Fibroblast of the aortic adventitia (primary cell): ENCODE measurements at places on chromosomes 3 and 15.

DNA sequence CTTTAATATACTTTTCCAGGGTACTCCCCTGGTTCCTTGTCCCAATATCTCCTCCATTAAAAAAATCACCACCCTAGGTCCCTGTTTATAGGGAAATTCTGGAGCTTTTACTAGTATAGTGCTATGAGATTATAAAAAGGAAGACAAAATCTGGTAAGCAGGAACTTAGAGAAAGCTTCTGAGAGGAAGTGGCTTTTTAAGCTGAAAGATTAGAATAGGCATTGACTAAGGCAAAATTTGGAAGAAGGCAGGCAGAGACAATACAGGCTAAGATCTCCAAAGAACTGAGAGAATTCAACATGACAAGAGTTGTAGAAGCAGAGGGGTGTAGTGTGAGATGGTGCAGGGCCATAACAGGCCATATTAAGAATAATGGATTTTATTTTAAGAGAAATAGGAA is 25.8 kb downstream of the SGO1 start:
- DNase-seq: no peak

DNA sequence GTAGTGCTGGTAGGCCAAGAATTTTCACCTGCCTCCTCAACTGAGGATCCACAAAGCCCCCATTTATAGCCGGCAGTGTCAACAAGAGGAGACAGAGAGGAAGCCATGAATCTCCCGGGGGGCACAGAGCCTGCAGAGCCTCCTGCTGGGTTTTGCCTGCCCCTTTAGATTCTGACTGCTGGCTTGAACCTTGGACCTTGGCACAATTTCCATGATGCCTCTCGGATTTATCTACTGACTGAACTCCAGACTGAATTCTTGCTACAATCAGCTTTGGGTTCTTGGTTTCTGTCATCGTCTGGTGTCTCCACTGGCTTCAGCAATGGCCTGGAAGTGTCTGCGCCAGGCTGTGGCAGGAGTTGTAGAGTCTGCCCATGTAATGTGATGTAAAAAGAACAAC is 80.7 kb downstream of the GPR156 start:
- DNase-seq: no peak

GRCh38 chr15:89195836-89196235 is 25.5 kb downstream of the RLBP1 start:
- peak; percentile 96 for DNase-seq

GRCh38 chr3:180335050-180335449 is 266.9 kb upstream of the TTC14 start:
- no peak for DNase-seq

DNA sequence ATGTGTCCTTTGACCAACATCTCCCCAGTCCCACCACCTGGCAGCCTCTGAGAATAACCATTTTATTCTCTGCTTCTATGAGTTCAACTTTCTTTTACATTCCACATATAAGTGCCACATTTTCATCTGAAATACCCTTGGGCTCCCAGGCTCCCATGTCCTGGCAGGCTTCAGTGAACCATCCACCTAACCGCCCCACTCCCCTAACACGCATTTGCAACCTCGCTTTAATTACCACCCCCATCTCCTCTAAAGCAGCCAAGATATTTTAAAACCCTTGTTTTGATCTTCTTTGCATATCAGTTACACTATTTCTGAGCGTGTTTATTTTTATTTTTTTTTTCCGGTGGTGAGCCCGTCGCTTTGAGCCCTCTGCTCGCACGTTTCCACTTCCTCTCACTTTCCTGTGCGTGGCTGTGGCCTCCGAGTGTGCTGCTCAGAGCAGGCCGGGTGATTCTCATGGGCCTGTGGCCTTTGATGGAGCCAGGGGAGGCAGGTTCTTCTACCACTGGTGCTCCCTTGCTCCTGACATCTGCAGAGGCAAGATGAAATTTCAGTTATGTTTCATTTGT is 195.4 kb upstream of the LPP start:
- no peak for DNase-seq

- no peak for DNase-seq
Observed at GRCh38 chr3:105688821-105689220, 180.0 kb downstream of the CBLB start.

- DNase-seq: no peak
Observed at GRCh38 chr3:140113996-140114788, 179.2 kb downstream of the CLSTN2 start.

DNA sequence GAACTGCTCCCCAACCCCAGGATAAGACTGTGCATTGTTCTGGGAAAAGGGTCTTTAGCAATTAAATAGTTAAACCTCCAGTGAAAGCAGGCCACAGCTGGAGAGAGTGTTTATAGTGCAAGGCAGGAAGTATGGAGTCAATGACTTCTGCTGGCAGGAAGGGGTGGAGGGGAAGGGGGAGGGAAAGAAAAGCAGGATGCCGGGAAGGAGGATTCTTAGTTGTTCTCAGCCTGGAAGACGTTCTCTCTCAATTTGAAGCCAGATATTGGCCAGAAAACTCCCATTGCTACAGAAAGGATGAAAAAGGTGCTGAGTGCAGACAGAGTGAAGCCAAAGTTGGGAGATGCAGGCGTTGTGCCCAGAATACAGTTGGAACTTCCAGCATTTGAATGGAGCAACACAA is 35.7 kb upstream of the ACTL6A start:
- peak; percentile 87 for DNase-seq

DNA sequence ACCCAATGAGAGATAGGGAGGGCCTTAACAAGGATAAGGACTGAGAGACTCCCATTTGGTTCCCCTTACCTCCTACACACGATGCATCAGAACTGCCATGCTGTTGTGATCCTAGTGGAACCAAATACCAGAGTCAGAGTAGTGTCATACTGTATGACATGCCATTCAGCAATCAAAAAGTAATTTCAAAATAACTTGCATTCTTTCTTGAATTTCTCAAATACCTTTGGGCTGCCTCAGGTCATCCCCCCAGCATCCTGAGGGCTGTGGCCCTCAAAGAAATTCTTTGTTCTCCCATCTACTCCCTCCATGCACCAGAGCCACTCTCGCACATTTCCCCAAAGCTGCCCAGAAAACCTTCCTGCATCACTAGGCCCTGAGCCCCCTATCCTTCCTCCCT is 68.9 kb upstream of the PPP2R3A start:
- DNase-seq: peak; percentile 13

DNA sequence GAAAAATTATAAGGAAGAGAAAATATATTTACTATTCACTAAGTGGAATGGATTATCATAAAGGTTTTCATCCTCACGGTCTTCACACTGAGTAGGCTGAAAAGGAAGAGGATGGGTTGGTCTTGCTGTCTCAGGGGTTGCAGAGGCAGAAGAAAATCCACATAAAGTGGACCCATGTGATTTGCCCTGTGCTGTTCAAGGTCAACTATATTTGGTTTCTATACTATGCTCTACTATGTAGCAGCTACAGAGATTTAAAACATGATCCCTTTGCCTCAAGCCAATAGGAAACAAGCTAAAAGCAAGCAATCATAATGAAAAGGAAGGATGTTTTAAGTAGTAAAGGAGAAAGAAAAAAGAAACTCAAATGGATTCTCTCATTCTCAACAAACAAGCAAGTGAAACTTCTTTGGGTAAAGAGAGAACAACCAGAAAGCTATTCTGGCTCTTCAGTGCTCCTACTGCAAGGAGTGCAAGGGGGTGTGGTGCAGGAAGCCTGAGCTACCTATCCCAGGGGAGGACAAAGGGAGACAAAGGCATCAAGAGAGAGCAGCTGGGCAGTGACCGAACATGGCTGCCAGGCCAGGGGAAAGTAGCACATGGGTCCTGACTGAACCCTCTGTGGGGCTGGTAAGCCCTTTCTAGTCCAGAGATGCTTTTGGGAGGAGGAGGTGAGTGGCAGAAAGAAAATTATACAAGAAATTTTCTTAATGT is 35.9 kb downstream of the SFMBT1 start:
- DNase-seq: no peak

- DNase-seq: peak; percentile 1
Observed at GRCh38 chr15:31158858-31159569, 57.5 kb upstream of the TRPM1 start.

DNA sequence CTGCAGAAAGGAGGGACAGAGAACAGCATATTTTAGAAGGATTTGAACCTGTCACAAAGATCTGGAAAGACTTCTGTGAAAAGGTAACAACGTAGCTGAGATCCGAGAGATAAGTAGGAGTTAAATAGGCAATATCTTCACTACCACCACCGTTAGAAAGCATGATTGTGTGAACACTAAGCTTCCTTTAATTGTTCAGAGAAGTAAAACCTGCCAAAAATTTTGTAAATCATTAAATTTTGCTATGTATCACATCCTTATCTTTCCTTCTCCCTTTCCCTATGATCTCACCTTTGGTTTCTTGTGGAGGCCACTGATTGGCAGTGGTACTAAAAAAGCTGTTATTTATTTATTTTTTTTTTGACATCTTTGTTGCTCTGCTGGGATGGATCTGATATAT is 346.9 kb downstream of the NLGN1 start:
- DNase-seq: no peak

DNA sequence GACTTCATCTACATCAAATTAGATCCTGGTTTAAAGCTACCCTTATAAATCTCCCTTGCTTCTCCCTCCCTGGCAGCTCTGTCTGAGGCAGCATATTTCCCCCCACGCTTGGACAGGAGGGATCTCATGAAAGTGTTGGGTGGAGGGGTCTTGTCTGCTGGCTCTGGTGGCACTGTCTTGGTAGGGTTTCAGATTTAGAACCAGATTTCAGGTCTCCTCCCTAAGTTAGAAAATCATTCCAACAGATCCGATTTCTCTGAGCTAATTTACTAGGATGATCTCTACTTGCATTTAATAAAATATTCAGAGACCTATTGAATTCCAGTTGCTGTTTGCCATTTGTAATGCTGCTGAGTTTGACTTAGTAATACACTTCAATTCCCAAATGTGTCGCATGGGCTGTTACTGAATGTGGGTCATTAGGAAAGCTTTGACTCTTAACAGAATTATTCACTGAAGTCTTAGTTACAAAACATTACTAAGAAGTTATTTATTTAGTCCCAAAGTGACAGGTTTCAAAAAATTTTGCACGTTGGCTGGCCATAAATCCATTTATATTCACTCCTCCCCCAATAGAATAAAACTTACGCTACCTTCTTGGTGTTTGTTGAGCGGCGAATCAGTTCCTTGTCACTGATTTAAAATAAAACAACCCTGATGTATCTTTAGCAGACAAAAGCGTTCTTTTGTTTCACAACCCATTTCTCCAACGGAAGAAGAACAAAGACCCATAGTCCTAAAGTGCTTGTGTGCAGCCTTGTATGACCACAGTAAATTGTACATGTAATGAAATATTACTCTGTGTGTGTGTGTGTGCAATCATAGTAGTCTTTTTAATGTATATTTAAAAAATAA is 84.5 kb downstream of the TRAK1 start:
- no peak for DNase-seq

GRCh38 chr15:41919954-41920538 is 26.2 kb upstream of the SPTBN5 start:
- peak; percentile 94 for DNase-seq
